ENCODE measurements at places on chromosomes 3 and 15.
A peak's percentile ranks its signal among the peaks of the same experiment; 100 is the strongest.

DNA sequence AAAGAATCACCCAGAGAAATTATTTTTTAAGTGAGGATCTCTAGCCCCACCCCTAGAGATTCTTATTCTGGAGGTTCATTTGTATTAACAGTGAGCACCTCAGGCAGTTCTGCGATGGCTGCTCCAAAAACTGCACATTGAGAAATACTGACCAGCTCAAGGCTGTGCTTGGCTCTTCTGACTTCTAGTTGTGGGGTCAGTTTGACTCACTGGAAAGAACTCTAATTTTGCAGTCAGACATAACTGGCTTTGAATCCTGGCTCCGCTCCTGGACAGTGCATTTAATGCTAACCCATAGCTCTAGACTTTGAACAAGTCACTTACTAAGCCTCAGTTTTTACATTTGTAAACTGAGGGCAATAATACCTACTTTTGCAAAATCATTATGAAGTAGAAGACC, 123.6 kb upstream of the SKOR1 start:
- DNase-seq = no peak

- DNase-seq = no peak
These were observed 74.2 kb downstream of the ATG7 start for GRCh38 chr3:11346416-11346815.

DNA sequence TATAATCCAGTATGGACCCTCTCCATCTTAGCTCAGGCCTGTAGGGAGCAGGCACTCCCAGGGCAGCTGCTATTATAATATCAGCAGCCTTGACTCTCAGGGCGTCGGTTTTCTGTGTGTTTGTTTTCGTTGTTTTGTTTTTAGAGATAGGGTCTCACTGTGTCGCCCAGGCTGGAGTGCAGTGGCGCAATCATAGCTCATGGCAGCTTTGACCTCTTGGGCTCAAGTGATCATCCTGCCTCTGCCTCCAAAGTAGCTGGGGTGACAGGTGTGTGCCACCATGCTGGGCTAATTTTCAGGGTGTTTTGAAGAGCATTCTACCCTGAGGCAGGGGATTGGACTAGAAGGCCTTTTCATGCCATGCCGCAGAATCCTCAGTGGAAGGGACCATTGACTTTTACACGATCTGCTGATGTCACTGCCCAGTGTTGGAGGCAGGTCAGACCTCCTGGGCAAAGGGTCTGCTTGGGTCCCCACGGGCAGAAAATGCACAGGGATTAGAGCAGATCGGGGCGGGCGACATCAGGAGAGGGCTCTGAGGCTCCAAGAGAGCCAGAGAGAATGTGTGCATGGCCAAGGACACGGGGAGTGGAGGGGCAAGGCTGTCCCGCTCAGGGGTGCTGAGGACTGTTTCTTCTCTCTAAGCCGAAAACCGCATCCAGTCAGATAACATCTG, 7.8 kb downstream of the MELTF start:
- no peak for DNase-seq

- DNase-seq = no peak
These were observed 215.1 kb upstream of the UBE2E1 start for GRCh38 chr3:23590424-23591273.

- no peak for DNase-seq
These were observed 1.7 kb downstream of the HOMER2 start for GRCh38 chr15:82950746-82951370.

- no peak for DNase-seq
These were observed 57.4 kb downstream of the LRTM1 start for GRCh38 chr3:54870423-54870822.

GRCh38 chr15:44595656-44596510, 58.9 kb downstream of the EIF3J start:
- no peak for DNase-seq

DNA sequence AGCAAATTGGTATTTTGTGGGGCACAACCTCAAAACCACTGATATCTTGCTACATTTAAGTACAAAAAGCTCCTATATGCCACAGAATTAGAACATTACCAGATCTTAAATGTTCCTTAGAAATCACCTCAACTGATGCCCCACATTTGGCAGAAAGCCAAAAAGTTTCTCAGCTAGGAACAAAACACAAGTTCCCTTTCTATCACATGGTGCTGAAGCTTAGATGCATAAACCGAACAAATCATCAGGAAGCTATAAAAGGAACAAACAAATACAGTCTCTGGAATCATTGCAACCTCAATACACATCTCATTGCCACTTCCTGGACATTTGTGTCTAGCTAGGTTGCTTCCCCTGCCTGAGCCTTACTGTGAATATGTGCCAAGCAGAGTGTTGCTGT, 492.6 kb downstream of the LPP start:
- no peak for DNase-seq

GRCh38 chr15:101088788-101089578, 162.9 kb downstream of the CHSY1 start:
- peak; percentile 75 for DNase-seq

DNA sequence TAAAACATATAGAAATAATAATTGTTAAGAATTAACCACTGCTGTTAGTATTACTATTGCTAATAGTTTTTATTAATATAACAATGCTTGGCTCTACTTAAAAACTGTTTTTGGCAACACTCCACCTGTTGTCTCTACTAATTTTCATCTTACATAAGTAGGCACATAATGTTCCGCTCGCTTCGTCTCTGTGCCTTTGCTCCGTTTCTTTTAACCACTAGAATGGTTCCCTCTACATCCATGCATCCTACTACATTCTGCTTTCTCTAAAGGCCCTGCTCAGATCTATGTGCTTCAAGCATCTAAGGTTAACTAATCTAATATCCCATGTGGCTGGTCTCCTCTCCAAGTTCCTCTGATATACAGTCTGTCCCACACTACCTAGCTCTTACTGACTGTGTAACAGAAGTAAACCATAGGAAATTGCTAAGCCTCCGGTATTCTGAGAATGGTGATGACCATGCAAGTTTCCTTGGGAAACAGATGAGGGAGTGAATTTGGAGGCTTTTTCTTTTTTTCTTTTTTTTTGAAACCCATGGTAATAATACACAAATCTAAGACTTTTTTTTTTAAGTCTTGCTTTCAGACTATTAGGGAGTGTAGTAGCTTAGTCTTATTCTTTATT, 138.3 kb downstream of the P3H2 start:
- DNase-seq = no peak

DNA sequence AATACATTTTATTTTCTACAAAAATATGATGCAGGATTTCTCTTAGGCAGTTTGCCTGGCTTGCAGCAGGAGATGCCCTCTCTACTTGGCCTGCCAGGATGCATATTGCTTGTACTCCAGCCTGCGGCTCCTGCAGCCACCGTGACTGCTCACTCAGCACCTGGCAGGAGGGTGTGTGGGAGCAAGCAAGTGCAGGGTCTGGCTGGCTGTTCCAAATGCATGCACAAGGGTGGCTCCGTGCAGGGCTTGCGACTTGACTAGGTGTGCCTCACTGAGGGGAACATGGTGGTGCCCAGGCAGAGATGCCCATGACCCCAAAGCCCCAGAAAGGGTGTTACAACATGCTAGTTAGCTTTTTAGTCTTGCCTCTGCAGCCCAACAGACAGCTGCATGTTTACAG, 1240.2 kb upstream of the ALCAM start:
- no peak for DNase-seq

DNA sequence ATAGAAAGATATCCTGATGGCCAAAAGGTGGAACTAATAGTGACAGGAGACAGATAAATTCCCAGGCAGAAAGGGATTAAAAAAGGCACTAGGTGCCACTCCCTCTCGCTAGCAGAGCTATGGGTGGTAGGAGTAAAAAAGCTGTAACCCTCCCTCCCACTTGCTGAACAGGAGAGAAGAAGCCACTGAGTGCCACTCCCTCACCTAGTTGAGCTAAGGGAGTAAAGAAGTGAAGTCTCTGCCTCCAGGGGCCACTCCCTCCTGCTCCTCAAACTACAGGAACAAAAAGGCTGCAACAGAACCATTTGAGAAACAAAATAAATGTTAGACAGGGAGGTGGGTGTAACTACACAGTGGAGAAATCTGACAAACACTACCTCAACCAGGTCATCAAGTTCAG, 276.2 kb upstream of the EPHA6 start:
- no peak for DNase-seq

DNA sequence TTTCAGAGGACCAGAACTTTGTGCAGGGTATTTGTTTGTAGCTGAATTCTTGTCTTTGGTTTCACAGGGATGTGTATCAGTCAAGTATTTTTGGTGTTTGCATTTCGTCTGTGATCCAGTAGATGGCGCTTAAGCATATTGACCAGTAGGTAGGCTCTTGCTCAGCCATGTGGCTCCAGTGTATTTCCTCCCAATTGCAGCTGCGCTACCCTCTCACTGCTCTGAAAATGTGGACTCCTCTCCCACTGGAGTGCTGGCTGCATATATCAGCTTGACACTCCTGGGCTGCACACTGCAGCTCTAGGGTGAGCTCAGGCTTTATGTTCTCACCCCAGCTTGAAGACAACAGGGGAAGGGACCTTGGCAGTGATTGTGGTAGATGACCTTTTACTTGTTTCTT, 1264.3 kb upstream of the ALCAM start:
- no peak for DNase-seq

DNA sequence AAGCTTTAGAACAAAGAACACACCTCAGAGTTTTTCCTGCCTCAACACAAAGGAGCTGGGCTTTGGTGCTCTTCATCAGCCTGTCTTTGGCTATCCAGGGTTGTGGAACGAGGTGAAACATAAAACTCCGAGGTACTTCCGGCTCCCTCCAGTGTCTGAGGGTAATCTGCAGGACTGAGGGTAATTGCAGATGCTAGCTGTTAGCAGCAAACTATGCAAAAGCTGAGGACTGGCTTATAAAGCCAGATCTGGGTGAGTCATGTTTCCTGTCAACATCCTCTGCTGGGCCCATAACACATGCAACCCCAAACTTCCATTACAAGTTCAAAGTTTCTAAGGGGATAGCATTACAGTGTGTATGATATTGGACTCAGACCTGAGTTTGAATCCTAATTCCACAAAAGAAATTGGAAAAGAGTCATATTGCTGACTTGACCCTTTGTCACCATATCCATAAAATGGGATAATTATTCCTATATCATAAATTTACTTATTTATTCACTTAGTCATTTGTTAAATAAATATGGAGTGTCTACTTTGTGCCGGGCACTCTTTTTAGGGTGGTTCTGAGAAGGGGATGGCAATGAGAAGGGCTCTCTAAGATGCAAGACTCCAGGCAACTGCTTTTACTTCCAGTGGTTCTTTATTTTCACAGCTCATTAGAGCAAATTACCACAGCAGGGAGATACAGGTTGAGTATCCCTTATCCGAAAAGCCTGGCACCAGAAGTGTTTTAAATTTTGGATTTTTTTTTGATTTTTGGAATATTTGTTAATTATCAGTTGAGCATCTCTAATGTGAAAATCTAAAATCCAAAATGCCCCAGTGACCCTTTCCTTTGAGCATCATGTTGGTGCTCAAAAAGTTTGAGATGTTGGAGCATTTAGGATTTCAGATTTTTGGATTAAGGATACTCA, 9.5 kb upstream of the TRIM69 start:
- DNase-seq = no peak

GRCh38 chr15:78533331-78533730, 6.9 kb upstream of the PSMA4 start:
- no peak for DNase-seq

DNA sequence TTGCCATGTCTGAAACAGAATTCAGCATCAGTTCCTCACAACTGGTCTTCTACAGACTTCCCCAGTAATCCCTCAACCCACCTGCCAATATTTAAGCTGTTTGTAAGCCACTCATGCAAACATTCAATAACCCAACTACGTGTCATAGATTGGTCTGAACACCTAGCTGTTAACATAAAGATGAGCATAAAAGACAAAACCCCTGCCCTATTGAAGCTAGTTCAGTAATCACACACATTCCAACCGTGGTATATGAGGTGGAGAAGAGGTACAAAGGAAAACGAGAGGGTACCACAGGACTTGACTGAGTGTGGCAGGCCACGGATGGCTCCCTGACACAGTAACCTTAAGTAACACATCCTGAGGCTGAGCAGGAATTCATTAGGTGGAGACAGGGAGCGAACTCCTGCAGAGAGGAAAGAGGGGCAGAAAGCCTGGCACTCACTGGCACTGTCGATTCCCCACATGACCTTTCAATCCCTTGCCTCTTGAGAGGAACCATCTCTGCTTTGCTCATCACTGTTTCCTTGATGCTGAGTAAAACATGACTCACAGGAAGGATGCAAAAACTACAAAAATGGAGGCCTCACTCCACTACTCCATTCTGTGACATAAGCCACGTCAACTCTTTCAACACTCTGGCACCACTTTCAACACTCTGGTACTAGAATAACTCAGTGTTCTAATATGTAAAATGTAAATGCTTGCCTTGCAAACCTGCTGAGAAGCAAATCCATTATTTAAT, 31.3 kb downstream of the RPN1 start:
- no peak for DNase-seq

GRCh38 chr3:188962253-188963247, 209.2 kb upstream of the TPRG1 start:
- DNase-seq = no peak

DNA sequence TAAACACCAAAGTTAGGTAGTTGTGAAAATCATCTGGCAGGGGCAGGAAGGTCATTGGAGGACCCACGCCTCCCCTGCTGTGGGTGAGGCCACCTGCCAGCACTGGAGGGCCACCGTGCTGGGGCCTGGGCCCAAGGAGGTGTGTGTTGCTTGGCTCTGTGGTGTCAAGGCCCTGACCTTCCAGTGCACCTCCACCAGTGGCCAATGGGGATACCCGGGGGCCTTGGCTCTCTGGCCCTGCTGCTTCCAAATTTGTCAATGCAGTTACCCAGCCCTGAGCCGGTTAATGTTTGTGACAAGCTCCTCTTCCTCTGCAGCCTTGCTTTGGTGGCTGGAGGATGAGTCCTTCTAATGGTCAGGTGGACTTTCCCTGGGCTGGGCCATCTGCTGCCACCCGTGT, 150.2 kb downstream of the KLF13 start:
- no peak for DNase-seq

DNA sequence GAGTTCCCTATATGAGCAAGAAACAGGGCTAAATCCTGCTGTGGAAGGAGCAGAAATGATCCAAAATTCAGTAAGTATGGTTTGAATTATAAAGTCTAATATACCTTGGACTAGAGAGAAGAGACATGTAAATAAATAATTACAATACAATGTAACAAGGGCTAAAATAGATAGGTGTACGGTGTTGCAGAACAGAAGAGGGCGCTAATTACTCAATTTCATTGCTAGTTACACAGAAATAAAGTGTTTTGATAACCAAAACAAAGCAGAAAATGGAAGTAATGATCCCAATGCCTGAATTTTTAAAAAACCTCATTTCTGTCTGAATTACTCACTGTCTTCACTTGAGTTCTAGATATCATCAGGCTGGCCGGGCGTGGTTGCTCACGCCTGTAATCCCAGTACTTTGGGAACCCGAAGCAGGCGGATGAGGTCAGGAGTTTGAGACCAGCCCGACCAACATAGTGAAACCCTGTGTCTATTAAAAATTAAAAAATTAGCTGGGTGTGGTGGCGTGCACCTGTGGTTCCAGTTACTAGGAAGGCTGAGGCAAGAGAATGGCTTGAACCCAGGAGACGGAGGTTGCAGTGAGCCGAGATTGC, 8.3 kb upstream of the PLCH1 start:
- DNase-seq = no peak

- DNase-seq = no peak
These were observed 82.0 kb downstream of the TFRC start for GRCh38 chr3:195999896-196000295.

GRCh38 chr15:72962054-72962702, 90.1 kb upstream of the NEO1 start:
- DNase-seq = no peak

- no peak for DNase-seq
These were observed 17.8 kb downstream of the SPTBN5 start for GRCh38 chr15:41876007-41876406.
